ENCODE measurements at places on chromosomes 3 and 15.

GRCh38 chr3:77053795-77054194 lies 13.9 kb downstream of the ROBO2 start:
- no peak for DNase-seq

DNA sequence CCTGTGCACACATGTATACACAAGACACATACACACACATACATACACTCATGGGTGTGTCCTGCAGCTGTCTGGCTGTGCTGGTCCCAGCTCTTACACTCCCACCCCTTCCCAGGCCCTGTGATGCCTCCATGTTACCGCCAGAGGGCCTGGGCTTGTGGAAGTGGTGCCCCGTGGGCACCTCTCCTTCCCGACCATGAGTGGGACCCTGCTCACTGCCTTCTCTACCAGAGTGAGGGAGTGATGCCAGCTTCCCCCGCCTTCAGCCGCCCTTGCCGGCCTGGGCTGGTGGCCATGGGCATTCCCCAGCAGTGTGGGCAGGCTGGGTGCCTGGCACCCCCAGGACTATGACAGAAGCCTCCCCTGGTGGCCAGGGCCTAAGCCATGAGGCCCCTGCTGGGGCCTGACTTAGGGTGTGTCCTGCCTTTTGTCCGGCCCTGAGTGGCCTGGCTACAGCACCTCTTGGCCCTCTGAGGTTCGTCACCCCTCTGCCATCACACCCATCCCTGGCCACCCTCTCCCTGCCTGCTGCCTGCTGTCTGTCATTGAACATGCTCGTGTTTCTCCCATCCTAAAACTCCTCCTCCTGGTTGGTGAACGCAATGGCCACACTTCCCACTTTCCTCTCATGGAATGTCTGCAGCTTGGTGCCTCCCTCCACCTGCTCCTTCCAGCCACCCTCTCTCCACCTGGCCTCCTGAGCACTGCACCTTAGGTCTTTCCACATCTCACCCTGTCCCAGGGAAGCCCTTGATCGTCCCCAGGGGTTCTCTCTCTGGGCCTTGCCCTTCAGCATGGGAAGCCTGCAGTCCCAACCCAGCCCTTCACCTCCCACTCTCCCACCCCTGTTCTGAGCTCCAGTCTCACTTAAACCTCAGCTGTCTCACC lies 14.6 kb downstream of the HDAC11 start:
- DNase-seq: no peak

GRCh38 chr15:73165844-73166243 lies 113.6 kb downstream of the NEO1 start:
- no peak for DNase-seq

GRCh38 chr3:151037746-151038477 lies 47.6 kb upstream of the MED12L start:
- DNase-seq: no peak

DNA sequence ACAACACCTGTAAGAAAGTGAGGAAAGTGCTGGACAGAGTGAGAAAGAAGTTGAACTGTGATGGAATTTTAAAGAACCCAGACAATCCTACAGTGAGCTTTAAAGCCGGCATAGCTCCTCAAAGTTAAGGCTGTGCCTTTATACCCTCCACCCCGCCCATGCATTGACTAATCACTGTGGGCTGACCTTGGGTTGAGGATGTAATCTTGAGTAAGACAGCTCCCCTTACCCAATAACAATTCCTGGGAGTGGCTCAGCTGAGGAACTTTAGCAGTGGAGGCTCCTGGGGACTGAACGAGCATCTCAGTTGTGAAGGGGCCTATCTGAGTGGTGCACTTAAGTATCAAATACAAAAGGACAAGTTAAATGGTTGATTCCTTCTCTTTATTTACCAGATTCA lies 35.7 kb upstream of the ZNF770 start:
- peak; percentile 82 for DNase-seq

DNA sequence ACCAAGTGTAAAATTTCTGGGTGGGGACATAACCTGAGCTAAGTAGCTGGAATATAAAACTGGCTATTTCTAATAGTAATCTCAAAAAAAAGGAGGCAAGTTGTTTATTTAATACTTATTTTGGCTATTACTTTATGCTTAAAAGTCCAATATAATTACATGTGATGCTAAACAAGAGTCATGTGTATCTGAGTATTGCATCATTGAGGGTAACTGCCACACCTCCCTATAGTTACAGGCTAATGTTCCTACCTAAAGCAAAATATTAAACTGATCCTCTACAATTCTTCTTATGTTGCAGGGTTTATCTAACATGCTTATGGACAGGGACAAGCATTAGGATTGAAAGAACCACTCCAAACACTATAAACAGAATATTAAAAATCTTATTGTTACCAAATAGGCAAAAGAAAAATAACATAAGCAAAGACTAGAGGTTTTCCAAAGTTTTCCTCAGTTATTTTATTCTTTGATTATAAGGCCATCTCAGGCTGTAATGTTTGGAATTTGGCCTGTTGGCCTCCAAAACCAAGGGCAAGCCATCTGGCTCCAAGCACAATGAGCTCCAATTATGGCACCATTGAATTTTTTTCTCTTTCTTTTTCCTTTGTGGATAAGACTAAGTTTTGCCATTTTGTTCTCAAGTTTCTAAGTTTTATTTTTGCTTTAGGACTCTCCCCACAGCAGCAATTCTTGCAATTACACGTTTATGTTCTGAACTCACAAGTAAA lies 75.8 kb upstream of the ABI3BP start:
- DNase-seq: no peak

DNA sequence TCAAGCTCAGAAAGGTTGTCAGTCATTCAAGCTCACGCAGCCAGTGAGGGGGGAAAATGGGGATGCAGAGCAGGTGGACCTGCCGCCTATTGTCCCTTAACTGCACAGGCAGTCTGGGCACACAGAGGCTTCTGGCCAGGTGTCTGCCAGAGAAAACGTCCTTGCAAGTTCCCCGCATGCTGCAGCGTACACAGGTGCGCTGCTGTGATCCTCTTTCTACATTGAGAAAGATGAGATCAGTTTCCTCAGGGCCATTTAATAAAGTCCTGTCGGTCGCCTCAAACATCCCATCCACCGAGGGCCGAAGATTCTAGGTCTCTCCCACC lies 445 bp upstream of the TSEN2 start:
- DNase-seq: no peak

DNA sequence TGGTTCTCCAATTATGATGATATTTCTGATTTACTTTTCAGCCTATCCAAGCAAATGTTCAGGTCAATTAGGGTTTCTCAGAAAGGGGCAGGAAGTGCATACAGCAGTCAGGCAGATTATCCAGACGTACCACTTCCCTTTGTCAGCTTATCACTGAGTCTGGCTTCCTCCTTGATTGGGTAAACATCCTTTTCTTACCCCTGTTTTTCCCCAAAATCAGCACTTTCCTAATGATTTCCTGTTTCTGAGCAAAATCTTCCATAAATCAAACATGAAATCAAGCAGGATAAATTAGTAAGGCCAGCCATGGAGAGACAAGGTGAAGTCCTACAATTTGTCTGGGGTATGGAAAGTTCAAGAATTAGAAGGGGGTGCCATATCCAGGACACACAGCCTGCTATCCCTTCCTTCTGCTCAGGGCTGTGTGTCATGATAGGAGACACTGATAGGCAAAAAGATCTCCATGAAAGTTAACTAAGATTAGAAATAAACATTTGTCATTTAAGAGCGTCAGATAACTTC lies 29.0 kb downstream of the ADIPOQ start:
- DNase-seq: peak; percentile 12

DNA sequence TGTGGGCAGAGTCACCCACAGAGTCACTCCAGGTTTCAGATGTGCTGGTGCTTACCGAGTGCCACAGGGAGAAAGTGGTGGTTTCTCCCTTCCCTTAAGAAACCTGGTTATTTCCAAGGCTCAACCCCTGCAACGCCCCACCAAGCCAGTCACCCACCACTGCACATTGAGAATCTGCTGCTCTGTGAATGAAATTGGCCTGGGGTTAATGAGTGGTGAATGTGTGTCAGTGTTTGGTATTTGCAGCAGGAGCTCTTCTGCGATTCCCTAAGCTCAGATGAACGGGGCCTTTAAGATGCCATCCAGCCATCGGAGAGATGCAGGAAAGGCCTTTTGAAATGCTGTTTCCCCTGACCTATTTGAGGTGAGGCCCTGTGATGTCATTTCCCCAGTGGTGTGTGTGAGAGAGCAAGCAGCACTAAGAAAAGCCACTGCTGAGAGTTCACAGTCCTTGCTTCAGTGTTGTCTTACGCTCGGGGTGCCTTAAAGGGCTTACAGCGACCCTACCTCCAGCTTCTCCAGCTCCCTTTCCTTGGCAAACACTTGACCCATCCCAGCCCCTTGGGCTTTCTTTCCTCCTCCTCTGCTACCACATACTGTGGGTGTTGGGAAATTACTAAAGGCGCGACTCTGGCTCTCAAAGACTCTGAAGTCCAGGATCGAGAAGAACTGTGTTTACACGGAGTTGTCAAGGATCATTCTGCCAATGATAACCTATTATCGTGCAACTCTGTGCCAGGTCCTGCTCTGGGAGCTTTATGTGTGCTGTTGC lies 68.9 kb downstream of the SMAD3 start:
- no peak for DNase-seq

- DNase-seq: no peak
Measured at GRCh38 chr3:144164352-144164751, 192.7 kb downstream of the DIPK2A start.

DNA sequence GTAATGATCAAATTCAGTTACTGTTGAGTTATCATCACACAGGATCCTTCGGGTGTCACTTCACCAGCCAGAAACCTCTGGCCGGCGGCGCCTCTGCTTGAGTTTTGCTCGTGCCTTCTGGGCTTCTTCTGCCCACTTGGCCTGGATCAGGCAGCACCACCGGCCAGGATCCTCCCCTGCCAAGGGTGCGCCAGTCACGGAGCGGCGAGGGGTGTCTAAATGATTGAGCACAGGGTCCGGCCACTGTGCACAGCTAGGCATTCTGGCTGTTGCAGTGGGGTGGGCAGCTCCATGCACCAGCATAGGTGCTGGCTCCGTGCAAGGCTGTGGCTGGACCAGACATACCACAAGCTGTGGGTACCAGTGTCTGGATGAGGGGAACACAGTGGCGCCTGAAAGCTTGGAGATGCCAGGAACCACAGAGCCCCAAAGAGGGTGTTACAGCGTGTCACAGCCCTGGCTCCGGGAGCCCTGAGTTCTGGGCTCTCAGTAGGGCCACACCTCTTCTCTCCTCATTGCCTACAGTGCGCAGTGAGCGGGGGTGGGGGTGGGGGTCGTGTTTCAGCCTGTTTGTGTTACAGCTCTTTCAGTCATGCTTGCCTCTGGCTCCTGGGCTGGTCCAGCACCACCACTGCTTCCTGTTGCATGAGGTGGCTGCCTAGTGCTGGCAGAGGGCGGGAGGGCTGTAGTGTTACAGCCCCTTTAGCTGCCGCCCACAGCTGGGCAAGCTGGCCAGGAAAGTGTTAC lies 169.4 kb downstream of the FNDC3B start:
- no peak for DNase-seq

DNA sequence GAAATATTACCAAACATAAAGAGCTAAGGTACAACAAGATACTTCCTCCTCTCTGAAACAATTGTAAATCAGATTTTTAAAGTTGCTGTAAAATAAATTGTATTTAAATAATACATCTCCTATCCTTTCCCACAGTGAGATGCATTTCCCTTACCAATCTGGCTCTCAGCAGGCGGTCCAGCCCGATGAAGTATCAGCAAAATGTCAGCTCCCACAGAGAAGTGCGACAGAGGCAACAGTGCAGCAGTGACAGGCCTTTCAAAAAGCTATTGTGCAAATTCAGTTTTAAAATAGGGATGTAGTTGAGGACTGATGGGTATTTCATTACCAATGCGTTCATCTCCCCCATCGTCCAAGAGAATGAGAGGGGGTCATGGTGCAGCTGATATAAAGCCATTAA lies 733.2 kb upstream of the GOLIM4 start:
- DNase-seq: no peak

DNA sequence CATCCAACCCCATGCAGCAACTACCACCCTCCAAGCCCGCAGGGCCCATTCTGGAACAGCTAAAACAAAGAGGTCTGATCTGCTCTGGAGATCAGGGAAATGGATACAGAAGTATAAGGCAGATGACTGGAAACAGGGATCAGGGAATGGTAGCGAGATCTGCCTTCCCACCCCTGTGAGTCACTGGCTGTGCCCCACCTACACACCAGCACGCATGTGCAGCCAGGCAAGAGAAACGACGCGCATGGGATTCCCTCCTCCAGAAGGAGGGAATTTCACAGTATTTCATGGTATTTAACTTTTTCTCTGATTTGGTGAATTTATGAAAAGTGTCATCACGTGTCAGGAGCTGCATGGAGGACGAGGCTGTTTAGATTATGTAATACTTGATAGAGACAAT lies 116.7 kb downstream of the ARRDC4 start:
- peak; percentile 75 for DNase-seq

- no peak for DNase-seq
Measured at GRCh38 chr3:49769286-49769915, 16.9 kb downstream of the IP6K1 start.

GRCh38 chr15:55969582-55969981 lies 23.8 kb downstream of the NEDD4 start:
- DNase-seq: no peak
